ENCODE measurements at places on chromosomes 2 and 18.

- DNase-seq, result no peak
These were observed 5.0 kb upstream of the ADAM17 start for GRCh38 chr2:9560628-9561027.

GRCh38 chr2:5742126-5742525 is 49.9 kb downstream of the SOX11 start:
- DNase-seq, result no peak

DNA sequence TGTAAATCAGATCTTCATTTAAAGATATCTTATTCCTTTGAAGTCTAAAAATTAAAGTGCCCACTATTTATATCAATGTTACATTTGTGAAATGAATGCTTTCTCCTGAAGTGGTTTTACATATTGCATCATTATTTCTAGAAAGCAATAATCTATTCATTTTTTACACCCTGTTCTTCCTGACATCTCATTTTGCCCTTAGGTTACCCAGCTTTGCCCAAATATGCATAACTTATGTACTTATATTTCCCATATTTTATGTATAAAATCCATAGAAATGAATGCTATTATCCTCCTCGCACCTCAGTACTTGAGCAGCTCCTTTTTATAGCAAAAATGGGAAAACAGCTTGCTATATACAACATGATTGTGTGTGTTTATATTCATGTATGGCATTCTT is 396.5 kb upstream of the DSEL start:
- DNase-seq, result no peak

DNA sequence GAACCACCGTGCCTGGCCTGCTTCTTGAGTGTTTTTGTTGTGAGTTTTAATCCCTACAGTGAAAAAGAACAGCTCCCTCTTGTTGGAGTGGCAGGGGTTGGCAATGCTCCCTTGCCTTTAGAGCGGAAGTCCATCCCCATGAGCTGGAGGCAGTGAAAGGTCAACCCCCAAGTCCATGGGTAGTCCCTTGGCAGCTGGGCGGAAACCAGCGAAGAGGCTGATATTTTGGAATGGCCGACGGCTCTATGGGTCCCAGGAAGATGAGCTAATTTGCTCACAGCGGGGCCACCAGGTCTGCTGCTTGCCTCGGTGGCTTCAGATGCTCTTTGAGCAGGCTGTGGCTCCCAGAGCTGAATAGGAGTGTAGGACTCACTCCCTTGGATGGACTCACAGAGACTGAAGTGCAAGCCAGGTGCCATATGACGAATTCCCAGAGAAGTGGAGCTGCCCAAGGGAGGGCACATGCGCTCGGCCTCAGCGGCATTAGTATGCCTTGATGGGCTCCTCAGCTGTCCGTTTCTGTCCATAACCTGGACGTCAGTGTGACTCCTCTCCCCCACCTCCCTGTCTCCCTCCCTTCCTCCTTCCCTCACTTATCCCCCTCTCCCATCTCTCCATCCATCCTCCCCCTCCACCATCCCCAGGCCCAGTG is 25.4 kb upstream of the RHOB start:
- DNase-seq, result no peak

GRCh38 chr2:197919487-197919886 is 115.1 kb downstream of the PLCL1 start:
- no peak for DNase-seq

DNA sequence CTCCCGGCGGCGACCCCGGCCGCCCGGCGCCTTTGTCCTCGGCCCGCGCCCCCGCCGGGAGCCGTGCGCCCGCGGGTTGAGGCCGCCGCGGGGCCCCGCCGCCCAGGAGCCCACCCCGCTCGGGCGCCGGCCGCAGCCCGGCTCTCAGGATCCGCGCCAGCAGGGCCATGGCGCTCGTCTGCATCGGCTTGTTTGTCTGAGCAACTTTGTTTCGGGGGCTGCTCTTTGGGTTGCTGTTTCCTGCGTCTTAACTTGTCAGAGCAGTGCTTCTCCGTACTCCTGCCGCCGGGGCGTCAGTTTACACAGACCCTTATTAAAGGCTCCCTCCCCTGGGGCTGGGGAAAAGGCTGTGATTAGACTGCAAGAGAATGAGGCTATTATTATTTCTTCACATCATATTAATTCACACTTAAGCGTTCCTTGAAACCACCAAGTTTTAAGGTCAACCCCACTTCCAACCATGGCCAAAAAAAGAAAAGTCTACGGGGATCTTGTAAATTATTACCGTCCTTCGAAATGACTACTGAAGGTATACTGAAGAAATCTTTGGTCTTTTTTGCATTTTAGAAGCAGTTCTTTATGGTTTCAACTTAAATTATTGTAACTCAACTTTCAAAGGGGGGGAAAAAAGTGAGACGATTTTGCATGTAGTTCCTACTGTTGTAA is at the start of gene CYP27C1:
Gene CYP27C1, minus strand, starts transcription at position 198 of the 666 bp plus-strand sequence. Its CDS starts 29 bp downstream, at position 169.
- DNase-seq, result no peak

DNA sequence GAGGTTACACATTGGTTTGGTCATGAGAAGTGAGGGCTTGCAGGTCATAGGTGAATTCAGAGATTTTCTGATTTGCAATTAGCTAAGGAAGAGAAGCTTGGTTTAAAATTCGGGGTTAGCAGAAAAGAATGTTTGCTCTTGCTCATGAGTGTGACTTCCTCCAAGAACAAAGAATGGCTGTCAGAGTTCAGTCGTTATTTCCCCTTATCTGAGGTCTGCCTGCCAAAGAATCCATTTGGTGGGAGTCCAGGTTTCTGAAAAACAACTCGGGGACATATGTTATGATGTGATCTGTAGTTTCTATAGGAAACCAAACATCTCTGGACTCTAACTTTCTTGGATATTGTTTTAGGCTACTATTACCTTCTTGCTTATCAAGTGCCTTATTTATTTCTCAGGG is 3.2 kb upstream of the UGT1A6 start:
- no peak for DNase-seq

DNA sequence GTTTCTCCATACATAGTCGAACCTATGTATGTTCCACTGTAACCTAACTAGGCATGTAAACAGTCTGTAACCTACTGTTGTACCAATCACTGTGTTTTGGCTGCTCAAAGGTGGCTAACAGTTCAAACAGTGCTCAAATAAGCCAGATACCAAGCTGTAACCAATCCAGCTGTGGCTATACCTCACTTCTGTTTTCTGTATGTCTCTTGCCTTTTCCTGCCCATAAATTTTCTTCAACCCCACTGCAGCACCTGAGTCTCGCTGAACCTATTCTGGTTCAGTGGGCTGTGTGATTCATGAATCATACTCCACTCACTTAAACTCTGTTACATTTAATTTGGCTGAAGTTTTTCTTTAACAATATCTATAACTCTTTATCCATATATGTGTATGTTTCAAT is 340.7 kb downstream of the LPIN1 start:
- no peak for DNase-seq

DNA sequence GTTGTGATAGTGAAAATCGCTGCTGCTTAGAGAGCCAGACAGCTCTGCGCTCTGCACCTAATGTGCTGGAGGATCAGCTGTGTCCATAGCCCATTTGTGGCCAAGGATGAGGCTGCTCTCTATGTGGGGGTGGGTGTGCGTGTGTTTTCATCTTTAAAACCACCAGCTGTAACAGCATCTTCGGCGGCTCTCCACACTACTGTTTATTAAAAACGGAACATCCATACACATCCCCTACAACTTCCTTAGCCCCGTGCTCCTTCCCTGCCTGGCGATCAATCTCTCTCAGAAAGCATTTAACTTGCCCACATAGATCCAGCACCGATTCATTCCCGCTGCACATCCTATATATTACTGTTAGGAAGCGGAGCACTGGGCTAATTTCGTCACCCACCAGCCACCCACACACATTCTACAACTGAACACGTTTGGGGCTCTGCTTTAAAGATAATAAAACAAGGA is 1.6 kb downstream of the CELF4 start:
- no peak for DNase-seq

DNA sequence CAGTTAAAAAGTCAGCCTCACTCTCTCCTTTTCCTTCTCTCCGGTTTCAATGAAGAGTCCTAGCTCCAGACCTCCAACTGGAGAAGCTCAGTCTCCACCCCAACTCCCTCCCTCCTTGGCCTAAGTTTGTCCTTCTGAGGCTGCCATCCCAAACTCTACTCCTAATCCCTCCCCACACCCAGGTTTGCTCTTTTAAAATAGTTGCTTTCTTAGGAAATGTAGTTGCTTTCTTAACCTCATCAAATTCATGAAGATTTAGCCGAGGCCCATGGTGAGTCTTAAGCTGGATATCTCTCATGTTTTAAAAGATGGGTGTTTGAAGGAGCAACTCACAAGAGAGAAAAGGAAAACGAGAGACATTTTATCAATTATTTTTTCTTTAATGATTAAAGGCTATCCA is 937 bp upstream of the LANCL1 start:
- no peak for DNase-seq

DNA sequence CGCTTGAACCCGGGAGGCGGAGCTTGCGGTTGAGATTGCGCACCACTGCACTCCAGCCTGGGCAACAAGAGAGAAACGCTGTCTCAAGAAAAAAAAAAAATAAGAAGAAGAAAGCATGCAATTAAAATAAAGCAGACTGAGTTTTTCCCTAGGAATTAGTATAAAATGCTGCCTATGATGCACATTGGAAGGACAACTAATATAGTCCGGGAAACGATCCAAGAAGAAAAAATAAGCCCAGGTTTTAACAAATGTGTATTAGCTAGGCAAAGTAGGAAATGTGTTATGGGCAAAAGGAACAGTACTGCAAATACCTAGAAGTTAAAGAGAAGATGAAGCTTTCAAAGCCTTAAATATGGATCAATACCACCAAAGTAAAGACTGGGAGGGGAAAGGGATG is 64.0 kb downstream of the SPIRE1 start:
- no peak for DNase-seq

GRCh38 chr2:110166266-110166665 is 38.5 kb downstream of the NPHP1 start:
- DNase-seq, result no peak

DNA sequence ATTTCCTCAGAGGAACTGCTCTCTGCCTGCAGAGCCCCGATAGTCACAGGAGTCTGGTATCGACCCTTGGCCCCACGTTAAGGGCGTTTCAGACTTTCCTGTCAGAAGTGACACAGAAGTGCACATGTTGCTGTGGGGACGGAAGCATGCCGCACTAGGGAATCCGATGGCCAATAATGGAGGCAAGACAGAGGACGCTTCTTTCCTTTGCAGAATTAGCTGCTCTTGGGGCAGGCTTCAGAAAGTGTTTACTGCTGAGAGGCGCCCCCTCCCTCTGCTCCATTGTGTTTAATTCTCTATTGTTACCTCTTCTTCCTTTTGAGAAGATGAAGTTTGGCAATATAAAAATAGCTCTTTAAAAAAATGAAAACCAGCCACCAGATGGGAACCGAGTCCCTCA is 118.6 kb upstream of the EML6 start:
- no peak for DNase-seq

GRCh38 chr2:234596696-234597575 is 100.1 kb upstream of the ARL4C start:
- no peak for DNase-seq

- no peak for DNase-seq
These were observed 207.2 kb downstream of the GALNT13 start for GRCh38 chr2:154078926-154079325.

GRCh38 chr2:96374211-96374951 is 38.8 kb downstream of the NCAPH start:
- DNase-seq, result no peak

DNA sequence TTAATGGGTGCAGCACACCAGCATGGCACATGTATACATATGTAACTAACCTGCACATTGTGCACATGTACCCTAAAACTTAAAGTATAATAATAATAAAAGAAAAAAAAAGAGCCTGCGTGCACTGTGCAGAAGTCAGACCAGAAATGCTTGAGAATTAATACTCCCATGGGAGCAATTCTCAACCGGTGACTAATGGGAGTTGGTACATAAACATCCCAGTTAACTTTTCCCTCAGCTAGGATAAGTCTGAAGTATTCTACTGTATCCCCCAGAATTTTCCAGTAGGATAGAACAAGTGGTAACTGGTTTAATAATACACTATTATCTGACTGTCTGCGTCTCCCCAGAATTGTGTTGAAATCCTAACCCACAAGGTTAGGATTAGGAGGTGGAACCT is 113.6 kb upstream of the COL5A2 start:
- DNase-seq, result no peak

GRCh38 chr18:36331521-36331971 is 34.0 kb downstream of the FHOD3 start:
- DNase-seq, result no peak

DNA sequence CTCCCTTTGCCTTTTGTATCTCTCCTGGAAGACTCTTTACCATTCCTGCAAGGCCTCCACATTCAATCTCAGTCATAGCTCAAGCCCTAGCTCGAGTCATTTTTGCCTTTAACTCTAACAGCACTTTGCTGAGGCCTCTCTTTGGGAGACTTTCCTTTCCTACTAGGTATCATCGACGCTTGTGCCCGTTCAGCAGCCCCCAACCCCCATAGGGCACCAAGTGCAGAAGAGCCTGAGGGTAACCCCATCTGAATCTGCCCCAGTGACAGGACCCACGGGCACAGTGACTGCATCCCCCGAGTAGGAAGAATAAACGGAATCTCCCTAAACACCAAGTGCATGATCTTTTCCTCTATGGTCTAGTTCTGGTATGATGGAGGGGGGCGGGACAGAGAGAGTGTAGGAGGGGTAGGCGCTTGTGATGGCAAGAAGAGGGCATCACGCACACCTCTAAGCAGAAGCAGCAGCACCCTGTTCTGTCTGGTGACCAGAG is 66.3 kb downstream of the UXS1 start:
- no peak for DNase-seq

- no peak for DNase-seq
These were observed 374.1 kb downstream of the LPIN1 start for GRCh38 chr2:12120281-12121150.

DNA sequence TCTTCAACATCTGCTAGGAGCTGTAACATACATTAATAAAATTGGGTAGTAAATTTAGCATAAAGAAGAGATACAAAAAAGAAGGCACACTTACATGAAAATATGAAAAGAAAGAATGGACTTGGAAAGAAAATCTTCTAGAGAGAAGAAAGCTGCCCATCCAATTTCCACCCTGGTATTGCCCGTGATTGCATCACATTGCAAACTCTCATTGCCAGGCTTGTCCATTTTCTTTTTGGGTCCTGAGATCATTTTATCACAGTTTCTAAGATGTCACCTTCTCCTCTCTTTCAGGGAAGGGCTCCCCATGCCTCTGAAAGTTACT is 321.5 kb downstream of the RND3 start:
- DNase-seq, result no peak

DNA sequence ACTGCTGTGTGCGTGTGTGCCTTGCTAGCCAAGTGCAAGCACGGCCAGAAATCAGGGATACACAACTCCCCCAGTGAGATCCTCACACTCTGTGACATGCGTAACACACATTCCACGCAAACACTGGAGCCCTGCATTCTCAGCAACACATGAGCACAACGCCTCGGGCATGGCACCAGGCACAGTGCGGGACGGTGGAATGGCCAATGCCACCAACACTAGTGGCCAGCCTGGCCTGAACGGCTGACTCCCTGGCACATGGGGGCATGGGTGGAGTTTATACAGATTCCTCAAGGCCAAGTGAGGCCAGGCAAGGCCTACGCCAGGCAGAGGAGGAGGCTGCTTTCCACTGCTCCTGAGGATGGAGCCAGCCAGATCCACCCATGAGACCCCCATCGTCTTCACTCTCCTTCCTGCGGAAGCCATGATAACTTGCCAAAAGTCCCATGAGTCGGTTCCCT is 56.2 kb downstream of the ANKMY1 start:
- no peak for DNase-seq
